OCI-M1 (cell line): ENCODE measurements at places on chromosomes 7 and 10.
A peak's percentile ranks its signal among the peaks of the same experiment; 100 is the strongest.

DNA sequence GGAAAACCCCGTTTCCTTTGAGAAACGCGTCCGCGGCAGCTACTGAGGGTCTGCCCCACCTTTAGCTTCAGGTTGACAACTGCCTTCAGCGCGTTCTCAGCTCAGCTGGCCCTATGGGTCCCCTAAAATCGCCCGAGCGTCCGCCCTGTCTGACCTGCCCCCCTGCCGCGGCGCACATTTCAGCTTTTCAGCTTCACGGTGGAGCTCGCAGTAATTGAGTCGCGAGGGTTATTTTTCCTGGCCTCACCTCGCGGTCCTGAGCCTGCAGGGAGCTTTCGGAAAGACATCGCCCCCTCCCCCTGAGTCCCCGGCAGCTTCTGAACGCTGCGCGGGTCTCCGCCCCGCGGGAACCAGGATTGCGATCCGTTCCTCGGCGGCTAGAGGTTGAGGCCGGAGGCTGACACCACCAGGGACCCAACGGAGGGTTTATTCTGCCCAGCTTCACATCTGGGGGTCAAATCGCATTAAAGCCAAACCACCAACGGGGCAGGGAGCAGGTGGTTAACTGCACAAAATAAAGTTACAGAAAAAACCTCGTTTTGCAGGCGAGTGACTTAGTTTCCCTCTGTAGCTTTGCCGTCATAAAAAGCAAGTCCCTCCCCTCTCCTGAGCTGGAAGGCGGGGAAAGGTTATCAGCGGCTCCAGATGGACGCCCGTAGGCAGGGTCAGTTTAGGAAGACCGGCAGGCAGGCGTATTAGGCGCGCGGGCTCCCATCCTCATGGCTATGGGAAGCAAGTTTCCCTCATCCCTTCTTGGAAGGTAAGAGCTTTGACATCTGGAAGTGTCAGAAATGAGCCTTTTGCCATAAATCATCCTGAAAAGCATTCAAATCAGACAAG, 11.0 kb downstream of the TWIST1 start:
- no peak for DNase-seq

DNA sequence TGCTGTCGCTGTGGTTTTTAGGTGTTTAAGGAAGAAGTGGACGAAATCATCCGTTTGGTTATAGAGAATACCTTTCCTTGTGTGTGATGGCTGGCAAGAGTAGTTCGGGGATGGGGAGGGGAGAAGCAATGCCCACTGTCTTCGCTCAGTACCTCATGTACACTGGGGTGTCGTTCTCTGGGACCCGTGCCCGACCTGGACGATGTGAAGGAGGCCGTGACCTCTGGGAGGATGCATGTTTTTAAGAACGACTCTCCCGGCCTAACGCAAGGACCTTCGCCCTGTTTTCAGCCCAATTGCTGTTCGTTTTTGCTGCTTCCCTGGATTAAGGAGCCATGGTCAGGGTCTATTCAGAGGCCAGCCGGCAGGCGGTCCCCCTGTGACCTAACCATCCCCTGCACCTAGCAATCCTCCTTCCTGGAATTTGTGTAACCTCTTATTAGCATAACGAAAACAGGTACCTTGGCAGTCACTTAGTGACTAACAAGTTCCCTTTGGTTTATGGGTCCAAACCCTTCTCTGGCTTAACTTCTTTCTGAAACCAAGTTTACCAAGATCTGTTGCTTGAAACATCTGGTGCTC, 1.3 kb downstream of the NFE2L3 start:
- DNase-seq = peak; percentile 38

GRCh38 chr10:120345186-120345585, 111.8 kb upstream of the PLPP4 start:
- DNase-seq = no peak

- peak; percentile 16 for DNase-seq
Measured at GRCh38 chr10:21030091-21030490, 133.0 kb upstream of the NEBL start.

GRCh38 chr10:47164800-47165128, 135.2 kb upstream of the GDF10 start:
- DNase-seq = no peak

GRCh38 chr10:7319632-7320031, 91.2 kb downstream of the SFMBT2 start:
- DNase-seq = no peak

DNA sequence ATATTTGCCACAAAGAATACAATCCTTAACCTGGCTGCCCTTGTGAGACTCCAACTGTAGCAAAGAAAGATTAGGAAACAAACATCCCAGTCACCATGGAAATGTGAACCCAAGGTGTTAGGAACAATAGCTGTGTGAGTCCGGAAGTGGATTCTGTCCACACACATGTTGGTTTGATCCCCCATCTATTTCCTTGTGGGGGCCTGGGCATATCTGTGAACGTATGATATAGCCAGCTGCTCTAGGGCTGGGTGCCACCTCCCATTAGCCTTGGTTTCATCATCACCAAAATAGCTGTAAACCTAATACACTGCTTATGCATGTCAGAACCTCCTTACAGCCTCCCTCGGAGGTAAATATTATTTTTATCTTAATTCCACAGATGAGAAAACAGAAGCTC, 26.4 kb downstream of the GRK5 start:
- DNase-seq = no peak

DNA sequence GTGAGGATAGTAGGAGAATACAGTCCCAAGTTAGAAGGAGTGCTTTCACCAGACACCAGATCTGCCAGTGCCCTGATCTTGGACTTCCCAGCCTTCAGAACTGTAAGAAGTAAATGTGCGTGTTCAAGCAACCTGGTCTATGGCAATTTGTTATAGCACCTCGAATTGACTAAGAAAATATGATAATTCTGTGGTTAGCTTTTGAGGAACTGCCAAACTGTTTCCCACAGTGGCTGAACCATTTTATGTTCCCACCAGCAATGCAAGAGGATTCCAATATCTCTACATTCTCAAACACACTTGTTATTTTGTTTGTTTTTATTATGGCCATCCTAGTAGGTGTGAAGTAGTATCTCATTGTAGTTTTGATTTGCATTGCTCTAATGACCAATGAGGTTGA, 47.0 kb downstream of the RBM20 start:
- DNase-seq = no peak

GRCh38 chr10:15624401-15625196, 95.1 kb downstream of the ITGA8 start:
- no peak for DNase-seq

- DNase-seq = no peak
Measured at GRCh38 chr7:134892963-134893362, 93.3 kb upstream of the AGBL3 start.

- DNase-seq = peak; percentile 75
Measured at GRCh38 chr10:117364110-117364960, 10.9 kb downstream of the PDZD8 start.

GRCh38 chr7:117600911-117601310, 121.1 kb downstream of the CFTR start:
- no peak for DNase-seq

DNA sequence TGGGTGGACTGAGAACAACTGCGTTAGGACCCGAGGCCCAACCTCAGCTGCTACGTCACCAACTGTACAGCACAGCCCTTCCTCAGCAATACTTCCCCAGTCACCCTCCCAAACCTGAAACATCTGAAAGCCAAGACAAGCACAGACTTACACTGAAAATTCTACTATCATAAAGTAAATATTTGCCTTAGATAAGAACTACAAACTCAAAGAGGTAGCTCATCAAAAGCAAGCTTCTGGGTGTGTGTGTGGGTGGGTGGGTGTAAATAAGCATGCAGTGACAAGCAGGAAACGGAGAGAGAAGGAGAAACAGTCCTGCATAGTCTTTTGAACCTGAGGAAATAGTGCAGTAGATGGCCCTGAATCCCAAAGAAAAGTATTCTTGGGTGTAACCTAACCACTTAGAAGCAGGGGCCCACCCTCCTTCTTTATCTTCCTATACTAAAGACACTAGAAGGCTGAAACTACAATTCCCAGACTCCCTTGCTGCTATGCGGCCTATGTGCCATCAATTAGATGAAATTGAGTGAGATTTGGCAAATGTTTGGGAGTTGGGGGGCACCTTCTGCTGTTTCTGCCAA, 18.7 kb downstream of the SLC25A13 start:
- DNase-seq = peak; percentile 52

GRCh38 chr7:8338206-8338605, 76.2 kb upstream of the ICA1 start:
- no peak for DNase-seq

- no peak for DNase-seq
Measured at GRCh38 chr10:99742254-99742653, 10.2 kb downstream of the CUTC start.

DNA sequence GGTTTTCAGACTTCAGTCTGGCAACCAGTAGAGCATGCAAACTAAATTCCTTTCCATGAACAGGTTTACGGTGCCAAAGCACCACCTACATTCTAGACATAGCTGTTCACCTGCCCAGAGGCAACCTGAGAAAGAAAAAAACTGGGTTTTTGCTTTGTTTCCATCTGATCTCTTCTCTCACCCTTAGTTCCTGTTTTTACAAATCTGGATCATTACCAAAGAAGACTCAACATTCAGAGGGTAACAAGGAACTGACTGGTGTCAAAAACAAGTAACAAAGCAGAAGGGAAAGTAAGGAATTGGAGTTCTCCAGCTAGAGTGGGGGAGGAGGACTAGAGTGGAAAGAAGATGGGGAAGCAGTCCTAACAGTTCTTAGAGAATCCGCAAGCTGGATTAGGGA, 36.4 kb downstream of the CPVL start:
- peak; percentile 68 for DNase-seq

- no peak for DNase-seq
Measured at GRCh38 chr10:82277591-82277990, 402.6 kb downstream of the NRG3 start.

- no peak for DNase-seq
Measured at GRCh38 chr7:134691546-134692343, 45.1 kb downstream of the BPGM start.

DNA sequence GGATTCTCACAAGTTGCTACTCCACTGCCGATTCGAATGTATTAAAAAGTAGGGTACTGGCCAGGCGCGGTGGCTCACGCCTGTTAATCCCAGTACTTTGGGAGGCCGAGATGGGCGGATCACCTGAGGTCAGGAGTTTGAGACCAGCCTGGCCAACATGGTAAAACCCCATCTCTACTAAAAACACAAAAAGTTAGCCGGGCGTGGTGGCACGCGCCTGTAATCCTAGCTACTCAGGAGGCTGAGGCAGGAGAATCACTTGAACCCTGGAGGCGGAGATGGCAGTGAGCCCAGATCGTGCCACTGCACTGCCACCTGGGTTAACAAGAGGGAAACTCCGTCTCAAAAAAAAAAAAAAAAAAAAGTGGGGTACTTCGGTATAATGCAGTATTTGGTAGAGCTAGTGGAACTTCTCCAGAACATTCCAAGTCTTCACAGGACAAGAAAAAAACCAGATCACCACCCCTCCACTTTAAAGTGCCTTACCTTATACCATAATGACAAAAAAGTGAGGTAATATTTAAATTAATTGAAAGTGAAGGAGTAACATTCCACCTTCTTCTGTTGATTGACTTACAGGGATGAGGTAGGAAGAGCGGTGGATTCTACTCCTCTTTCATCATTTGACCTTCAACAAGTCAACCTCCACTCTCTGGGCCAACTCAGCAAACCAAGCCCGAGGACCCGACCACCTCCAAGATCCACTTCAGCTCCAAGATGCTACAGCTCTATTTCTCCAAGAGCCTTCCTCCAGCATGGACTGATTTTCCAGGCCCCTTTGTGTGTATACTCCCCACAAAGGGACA, 2.0 kb downstream of the BAZ1B start:
- DNase-seq = no peak

DNA sequence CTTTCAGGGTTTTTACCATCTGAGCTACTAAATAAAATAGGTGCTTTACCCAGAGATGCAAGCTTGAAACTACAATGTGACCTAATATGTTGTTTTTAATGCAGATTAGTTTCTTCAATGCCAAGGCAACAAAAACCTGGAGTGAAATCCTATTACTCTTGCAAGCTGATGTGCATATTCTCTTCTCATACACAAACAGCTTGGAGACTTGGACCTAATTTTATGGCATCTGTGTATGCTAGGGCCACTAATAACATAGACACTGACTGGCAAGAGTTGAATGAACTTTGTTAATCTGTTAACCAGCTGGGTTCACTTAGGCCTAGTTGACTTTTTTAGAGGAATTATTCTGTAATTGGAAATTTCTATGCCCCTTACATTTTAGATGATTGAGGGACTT, 23.4 kb upstream of the SMIM30 start:
- peak; percentile 69 for DNase-seq

GRCh38 chr10:3761021-3761686, 23.9 kb downstream of the KLF6 start:
- DNase-seq = no peak

- DNase-seq = peak; percentile 79
Measured at GRCh38 chr7:148962823-148963582, 65.3 kb downstream of the PDIA4 start.

DNA sequence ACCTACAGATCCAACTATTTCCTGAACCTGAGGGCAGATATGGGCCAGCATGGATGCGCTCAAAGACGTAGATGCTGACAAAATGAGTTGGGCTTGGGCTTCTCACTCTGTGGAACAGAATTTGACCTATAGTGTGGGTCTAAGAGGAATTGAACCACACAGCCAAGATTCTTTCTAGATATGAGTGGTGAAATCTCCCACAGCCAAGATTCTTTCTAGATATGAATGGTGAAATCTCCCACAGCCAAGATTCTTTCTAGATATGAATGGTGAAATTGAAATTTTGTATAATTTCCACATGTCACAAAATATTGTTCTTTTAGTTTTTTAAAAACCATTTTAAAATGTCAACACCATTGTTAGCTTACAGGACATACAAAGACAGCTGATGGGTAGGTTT, 215.4 kb upstream of the LRGUK start:
- DNase-seq = no peak

- no peak for DNase-seq
Measured at GRCh38 chr7:148799893-148800555, 84.1 kb downstream of the EZH2 start.

- DNase-seq = peak; percentile 52
Measured at GRCh38 chr10:788796-789748, 99.6 kb upstream of the DIP2C start.

- DNase-seq = no peak
Measured at GRCh38 chr10:127855976-127856375, 36.8 kb downstream of the CLRN3 start.

DNA sequence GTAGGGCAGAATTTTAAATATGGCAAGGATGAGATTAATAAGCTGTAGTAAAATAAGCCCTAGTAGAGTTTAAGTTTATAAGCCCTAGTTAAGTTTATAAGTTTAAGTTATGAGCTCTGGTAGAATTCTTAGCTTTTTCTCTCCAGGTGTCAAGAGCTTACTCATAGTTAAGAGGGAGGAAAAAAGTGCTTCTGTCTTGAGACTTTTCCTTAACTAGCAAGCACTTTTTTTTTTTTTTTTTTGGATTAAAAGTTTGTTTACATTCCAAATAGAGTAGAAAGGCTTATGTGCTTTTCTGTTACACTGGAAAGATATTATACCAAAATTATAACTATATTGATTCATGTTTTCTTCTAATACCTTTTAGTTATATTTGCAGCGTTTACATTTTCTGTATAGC, 25.5 kb upstream of the MPP7 start:
- DNase-seq = no peak
